DMS79 (cell line): ENCODE measurements at places on chromosomes 3 and 15.

DNA sequence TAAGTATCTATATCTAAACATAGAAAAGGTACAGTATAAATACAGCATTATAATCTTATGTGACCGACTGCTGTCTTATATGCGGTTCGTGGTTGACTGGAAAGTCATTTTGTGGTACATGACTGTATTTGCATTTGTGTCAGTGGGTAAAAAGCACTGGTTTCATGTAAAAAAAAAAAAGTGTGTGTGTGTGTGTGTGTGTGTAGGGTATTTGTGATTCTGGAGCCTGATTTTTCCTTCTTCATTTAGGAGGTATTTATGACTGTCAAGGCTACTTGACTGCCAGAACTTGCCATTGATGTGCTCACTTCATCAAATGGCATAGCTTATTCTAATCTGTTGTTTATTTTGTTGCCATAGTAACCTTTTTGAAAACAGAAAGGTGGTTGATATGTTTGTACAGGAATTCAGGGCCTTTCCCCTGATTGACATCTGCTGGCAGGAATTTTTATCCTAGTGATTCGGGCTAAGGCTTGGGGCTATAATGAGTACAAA, 63.2 kb downstream of the AKAP13 start:
- DNase-seq = peak; percentile 12

- DNase-seq = no peak
Measured at GRCh38 chr15:51218299-51218938, 120.0 kb downstream of the CYP19A1 start.

- DNase-seq = no peak
Measured at GRCh38 chr3:29606416-29606815, 325.5 kb downstream of the RBMS3 start.

GRCh38 chr3:133670525-133670995, 8.8 kb upstream of the TOPBP1 start:
- DNase-seq = no peak

- no peak for DNase-seq
Measured at GRCh38 chr3:176562331-176562730, 635.0 kb downstream of the TBL1XR1 start.
